Cardiac muscle cell (in vitro differentiated cells and primary cell): ENCODE measurements at places on chromosomes 2 and 18. TPM values are rescaled to one million over a fixed set of nuclear protein-coding genes. Genes with fewer than 3 reads are reported as not detected.

The EGR4 gene
- 0.31 TPM in 1 of 2 replicates, not detected in the other for polyA plus RNA-seq

GRCh38 chr2:40844353-40845277, 392.7 kb upstream of the SLC8A1 start:
- peak; percentile 9 for DNase-seq

DNA sequence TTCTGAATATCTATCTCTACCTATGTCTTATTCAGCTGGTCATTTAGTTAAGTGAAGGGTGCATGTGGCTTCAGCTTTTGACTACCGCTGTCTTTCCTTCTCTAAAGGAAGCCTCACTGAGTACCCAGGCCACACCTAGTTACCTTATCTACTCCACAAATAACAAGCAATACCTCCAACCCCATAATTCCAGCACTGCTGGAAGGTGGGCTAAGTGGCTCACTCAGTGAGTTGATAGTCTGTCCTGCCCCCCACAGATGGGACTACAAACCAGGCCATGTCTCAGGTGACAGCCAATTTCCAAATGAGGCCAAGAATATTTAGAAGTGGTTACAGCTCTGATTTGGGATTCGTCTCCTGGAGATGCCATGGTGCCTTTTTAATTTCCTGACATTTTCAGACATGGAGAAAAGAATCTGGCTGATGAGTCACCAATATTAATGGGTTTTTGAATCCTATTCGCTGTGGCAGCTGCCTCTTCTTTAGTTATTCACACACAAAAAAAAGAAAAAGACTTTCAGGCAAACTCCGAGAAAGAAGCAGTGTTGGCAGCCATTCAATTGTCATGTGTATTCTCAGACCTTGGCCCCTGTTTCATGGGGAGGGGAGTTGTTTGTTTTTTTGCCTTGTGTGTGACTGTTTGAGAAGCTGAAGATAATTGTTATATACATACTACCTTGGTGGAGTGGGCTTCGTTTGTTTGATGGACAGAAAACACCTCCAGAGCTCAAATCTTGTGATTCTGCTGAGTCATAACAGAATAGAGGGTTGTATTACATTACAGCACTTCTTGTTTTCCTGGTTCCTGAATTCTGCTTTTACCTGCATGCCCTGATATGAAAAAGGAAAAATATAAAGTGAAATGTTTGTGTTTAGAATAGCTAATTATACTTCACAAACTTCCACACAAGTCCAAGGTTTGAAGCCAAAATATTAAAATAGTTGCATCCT, 64.2 kb downstream of the SCG2 start:
- DNase-seq = peak; percentile 52

- peak; percentile 16 for DNase-seq
Measured at GRCh38 chr2:213934560-213934959, 476.3 kb upstream of the VWC2L start.

GRCh38 chr2:158600155-158600802, 143.5 kb downstream of the PKP4 start:
- no peak for DNase-seq

GRCh38 chr18:45686891-45687611, 36.9 kb upstream of the SLC14A1 start:
- peak; percentile 18 for DNase-seq

The KCNIP3 gene
- polyA plus RNA-seq = 1.2 and 2.6 TPM in 2 replicates

The CCDC85A gene
- 2.0 and 3.9 TPM in 2 replicates for polyA plus RNA-seq

The BMPR2 gene
- 12.7 and 17.8 TPM in 2 replicates for polyA plus RNA-seq

- peak; percentile 38 for DNase-seq
Measured at GRCh38 chr2:160279813-160280465, 79.9 kb upstream of the ITGB6 start.

The STEAP3 gene
- 3.5 and 4.5 TPM in 2 replicates for polyA plus RNA-seq

DNA sequence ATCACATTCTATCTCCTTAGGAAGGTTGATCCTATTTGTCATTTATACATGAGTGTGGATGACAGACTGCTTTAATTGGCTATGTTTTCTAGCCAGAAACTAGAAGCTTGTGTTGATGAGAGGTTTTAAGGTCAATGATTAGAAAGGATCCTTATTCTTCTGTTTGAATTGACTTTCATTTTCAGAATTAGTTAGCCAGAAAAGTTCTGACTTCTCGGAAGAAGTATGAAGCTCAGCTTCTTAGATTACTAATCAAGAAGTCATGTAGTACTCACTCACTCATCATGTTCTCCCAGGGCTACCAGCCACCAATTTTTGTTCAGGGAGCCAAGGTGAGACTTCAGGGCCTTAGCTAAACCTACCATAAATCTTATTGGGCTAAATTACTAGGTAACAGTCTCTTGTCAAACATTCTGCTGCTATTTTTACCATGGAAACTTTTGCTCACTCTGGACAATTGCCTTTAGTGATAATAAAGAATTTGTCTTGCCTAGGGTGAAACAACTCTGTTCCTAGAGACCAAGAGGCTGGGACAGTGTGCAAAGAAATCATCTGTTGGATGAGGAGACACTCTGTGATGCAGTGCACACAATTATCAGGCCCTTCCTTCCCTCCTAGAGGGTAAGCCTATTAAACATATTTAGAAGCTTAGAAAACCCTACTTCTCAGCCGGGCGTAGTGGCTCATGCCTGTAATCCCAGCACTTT, 111.6 kb upstream of the DNMT3A start:
- no peak for DNase-seq

- no peak for DNase-seq
Measured at GRCh38 chr2:42736598-42737322, 27.2 kb downstream of the OXER1 start.

The CNGA3 gene
- not detected in 2 replicates for polyA plus RNA-seq

DNA sequence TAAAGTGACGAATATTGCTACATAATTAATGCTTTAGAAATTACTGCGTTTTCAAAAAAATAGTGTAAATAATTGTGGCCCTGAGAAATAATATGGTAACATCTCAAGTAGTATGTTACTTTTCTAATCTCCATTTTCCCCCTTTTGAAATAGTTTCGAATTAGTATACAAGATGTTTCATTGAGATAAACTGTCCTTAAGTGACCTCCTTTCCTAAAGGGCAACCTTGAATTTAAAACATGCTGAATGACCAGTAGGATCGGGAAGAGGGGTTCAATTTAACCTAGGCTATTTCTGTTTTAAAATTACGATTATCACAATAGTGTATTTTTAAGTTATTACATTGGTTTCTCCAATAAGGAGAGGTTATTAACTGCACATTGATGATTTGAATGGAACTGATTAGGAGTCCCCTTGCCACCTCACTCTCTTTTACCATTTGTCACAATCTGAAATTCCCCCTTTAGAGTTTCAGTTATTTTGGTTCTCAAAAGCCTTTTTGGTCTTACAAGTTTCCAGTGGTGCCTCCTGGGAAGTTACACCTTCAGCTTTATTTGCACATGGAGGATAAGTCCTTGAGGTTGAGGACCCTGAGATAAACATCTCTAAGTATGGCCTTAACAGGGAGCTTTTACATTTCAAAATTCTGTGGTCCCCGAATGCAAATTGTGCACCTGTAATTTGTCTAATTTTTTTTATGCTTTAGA, 2.3 kb downstream of the ACTR3 start:
- no peak for DNase-seq

The IL1RL1 gene
- polyA plus RNA-seq = not detected in 2 replicates

The PLCL1 gene
- 3.8 and 7.8 TPM in 2 replicates for polyA plus RNA-seq

DNA sequence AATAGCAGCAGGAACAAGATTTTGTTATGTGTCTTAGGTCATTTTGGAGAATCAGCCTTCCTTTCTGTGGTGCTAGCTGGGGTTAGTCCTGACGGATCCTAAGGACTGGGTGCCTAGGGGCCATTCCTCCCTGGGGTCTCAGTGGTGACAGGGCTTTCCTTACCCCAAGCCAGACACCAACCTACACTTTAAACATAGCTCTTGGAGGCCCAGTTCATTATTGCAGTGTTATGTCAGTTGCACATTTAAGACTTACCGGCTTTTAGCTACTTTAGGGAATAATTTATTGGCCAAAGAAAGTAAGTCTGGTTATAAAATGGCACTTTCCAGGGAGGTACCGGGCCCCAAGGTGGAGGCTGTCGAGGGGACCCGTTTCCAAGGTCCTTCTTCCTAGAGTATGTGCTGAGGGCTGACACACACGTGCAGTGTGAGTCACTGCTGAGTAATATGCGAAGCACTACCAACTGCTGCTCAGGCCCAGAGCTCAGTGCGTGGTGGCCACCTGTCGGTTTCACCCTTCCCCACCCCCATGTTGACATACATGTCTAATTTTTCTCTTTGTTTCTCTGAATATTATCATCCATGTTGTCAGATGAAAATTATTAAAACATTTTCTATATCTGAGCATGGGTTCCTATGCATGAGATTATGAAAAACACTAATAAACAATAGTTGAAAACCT, 37.0 kb upstream of the GRHL1 start:
- DNase-seq = no peak

- peak; percentile 3 for DNase-seq
Measured at GRCh38 chr18:26863122-26863879, 2.2 kb downstream of the AQP4 start.

The CYP20A1 gene
- 12.8 and 15.9 TPM in 2 replicates for polyA plus RNA-seq

The ELOA2 gene
- polyA plus RNA-seq = 0.32 TPM in 1 of 2 replicates, not detected in the other

DNA sequence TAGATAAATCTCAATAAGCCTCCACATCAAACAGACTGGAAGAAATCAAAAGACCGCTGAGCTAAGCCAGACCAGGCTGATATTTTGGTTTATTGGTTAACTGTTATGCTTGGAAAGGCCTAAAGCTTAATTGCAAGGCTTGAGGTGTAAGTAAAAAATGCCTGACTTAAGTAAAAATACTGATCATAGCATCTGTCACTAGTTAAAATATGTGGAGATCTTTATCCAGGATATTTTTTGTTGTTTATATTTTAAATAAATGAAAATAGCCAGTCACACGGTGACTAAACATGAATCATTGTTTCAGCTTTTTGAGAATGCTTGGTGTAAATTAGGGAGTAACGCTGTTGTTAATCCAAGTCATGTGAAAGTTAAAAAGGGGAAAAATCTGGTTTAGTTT, 127.9 kb downstream of the THADA start:
- DNase-seq = no peak

GRCh38 chr2:66570471-66570870, 135.5 kb downstream of the MEIS1 start:
- DNase-seq = no peak

DNA sequence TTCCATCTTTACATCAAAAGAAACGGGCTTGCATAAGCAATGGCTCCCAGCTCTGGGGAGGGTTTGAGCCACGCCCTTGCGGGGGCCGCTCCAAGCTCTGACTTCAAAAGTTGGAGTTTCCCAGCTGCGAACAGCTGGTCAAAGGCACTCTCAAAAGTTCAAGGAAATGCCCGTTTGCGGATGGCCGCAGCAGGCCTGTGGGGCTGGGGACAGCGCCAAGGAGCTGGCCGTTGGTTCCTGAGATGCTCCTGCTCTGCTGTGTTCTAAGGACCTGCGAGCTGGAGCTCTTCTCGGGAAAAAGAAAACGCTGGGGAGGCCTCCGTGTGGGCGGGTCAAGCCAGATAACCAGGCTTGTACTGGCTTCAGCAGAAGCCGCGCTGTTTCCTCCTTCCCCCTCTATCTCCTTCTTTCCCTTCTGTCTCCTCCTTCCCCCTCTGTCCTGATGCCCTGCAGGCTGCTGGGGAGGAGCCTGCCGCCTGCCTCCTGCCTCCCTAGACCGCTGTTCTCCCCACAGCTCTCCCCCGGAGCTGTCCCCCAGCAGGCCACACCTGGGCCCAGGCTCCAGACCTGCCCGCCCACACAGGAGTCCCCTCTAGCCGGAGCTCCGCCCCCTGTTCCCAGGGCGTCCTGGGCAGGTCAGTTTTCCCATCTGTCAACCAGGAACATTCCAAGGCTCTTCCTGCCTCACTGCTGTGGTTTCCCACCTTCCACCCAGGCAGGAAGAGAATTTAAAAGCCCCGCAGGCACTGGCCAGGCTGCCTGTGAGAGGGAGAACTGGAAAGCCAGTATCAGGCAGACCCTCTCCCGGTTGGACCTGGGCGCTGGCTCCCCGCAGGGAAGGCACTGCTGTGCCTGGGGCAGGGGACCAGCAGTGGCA, 14.1 kb downstream of the KLF11 start:
- DNase-seq = peak; percentile 89

DNA sequence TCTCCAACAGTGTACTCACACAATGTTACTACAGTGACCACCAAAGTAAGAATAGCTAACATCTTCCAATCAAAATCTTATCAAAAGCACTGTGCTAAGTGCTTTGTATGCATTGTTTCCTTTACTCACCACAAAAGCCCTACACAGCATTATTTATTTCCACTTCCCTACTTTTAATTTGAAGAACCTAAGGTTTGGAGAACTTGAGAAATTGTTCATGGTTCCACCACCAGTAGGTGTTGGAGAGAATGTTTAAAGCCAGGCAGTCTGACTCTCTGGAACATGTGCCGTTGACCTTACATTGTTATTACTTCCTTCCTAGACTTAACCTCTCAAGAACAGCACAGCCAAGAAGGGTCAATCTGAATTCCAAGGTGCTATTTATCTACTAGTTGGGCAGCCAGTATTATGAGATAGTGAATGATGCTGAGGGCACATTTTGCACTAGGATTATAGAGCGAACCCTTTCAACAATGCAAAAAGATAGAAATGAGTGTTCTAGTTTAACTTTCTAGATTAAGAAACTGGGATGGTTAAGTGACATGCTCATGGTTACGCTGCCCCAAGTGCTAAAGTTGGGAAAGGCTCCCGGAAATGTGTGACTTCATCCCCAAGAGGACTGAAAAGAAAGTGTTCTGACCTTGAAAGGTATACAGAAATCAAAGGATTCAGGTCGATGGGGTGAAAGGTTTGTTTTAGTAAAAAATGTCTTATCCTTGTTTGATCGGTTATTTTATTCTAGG, 55.2 kb upstream of the FAM136A start:
- no peak for DNase-seq

The SH3RF3 gene
- 1.2 TPM in 2 replicates for polyA plus RNA-seq

DNA sequence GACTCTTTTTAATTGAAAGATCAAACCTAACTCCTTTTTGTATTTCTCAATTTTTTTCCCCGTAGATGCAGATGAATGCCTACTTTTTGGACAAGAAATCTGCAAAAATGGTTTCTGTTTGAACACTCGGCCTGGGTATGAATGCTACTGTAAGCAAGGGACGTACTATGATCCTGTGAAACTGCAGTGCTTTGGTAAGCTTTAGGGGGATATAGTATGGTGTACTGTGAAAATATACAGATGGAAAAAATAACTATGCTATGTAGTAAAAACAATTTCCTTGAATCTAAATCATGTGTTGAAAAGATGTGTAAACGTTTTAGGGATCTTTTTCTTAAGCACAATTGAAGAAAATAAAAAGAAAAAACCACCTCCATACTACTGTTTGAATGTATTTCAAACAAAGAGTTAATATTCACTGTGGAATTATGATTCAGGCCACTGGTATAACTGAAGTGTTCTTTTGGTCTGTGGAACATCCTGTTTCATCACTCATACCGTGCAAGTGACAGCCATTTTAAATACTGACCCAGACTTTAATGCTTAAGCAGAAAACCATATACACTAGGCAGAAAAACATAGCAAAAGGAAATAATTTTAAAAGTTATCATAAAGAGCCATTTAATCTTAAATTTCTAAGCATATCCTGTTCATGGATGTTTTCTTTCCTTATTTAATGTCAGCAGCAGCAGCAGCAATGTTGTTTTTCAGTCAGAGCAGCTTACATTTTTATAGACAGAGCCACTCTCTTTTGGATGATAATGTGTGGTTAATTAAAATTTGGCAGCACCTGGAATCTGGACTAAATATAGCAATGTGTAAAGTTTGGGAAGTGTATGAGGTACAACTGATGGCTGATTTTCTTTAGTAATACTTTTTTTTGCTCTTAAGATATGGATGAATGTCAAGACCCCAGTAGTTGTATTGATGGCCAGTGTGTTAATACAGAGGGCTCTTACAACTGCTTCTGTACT, 112.8 kb upstream of the RASGRP3 start:
- no peak for DNase-seq

GRCh38 chr2:62150597-62151305, 45.2 kb upstream of the B3GNT2 start:
- no peak for DNase-seq

The CDH2 gene
- polyA plus RNA-seq = 324 and 381 TPM in 2 replicates
